IPS-NIHi11 (cell line): ENCODE measurements at places on chromosomes 5 and 9.

DNA sequence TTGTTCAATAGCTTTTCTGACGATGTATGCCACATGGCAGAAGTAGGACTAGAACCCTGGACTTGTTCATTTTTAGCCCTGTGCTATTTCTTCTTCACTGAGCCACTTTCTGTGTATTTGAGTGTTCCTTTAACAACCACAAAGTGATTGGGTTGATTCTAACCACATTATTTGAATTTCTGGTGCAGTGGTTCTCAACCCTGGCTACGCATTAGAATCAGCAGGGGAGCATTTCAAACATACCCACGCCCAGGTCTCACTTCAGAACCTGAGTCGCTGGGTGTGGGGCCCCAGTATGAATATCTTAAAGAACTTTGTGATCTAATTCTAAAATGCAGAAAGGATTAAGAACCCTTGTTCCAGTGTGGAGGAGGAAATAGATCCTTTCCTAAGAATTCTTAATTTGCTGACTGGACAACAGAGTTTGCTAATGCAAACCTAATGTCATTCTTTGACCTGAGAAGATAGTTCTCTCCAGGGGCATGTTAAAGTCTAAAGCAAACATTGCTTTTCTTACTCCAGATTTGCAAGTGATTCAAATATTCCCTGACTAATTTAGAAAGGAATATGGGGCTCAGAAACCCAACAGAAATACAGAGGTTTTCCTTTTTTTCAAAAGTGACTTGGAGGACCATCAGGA is 75.4 kb upstream of the GDNF start:
- no peak for DNase-seq

- DNase-seq = no peak
These were observed 27.7 kb upstream of the TRIO start for GRCh38 chr5:14115323-14115895.

- peak; percentile 31 for DNase-seq
These were observed 553 bp downstream of the MAP3K1 start for GRCh38 chr5:56815658-56816545.

DNA sequence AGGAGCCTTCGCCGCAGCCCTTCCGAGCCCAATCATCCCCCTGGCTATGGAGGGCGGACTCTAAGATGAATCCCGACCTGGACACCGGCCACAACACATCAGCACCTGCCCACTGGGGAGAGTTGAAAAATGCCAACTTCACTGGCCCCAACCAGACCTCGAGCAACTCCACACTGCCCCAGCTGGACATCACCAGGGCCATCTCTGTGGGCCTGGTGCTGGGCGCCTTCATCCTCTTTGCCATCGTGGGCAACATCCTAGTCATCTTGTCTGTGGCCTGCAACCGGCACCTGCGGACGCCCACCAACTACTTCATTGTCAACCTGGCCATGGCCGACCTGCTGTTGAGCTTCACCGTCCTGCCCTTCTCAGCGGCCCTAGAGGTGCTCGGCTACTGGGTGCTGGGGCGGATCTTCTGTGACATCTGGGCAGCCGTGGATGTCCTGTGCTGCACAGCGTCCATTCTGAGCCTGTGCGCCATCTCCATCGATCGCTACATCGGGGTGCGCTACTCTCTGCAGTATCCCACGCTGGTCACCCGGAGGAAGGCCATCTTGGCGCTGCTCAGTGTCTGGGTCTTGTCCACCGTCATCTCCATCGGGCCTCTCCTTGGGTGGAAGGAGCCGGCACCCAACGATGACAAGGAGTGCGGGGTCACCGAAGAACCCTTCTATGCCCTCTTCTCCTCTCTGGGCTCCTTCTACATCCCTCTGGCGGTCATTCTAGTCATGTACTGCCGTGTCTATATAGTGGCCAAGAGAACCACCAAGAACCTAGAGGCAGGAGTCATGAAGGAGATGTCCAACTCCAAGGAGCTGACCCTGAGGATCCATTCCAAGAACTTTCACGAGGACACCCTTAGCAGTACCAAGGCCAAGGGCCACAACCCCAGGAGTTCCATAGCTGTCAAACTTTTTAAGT is 819 bp downstream of the ADRA1B start:
- DNase-seq = no peak

DNA sequence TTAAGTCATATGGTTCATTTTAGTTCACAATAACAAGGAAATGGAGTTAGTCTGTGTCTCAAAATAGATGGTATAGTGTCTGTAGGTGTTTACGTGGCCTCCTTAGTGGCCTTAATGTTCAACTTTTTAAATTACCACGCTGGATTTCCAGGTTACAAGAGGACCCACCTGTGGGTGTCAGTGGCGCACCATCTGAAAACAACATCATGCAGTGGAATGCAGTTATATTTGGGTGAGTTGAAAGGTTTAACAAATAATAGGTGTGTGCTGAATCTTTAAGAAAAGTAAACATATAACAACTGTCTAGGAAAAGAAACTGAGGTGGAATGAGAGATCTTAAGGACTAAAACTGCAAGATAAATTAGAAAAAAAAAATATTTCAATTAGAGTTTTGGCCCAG is 2.9 kb downstream of the UBE2B start:
- no peak for DNase-seq

DNA sequence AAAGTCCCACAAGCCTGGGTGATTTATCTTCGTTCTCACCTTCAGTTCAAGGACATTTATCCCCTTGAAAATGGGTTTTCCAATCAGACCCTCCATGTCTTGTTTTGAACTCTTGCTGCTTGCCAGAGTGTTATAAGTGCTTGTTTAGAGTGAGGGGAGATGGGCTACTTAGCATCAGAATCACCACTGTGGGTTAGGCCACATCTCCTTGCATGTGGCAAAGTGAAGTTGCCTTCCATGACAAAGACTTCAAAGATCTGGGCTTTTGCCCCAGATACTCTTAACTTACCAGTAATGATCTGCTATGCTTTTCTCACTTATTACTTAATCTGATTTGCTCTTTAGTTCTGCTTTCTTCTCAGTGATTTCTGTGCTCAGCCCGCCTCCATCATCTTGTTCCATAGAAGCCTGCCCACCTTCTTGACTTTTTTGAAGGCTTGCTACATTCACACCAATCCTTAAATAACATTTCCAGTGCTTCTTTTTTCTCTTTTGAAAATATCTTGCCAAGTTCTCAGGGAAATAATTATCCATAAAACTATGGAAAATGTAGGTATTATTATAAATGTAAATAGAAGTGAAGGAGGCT is 39.0 kb downstream of the GPR21 start:
- DNase-seq = peak; percentile 38

DNA sequence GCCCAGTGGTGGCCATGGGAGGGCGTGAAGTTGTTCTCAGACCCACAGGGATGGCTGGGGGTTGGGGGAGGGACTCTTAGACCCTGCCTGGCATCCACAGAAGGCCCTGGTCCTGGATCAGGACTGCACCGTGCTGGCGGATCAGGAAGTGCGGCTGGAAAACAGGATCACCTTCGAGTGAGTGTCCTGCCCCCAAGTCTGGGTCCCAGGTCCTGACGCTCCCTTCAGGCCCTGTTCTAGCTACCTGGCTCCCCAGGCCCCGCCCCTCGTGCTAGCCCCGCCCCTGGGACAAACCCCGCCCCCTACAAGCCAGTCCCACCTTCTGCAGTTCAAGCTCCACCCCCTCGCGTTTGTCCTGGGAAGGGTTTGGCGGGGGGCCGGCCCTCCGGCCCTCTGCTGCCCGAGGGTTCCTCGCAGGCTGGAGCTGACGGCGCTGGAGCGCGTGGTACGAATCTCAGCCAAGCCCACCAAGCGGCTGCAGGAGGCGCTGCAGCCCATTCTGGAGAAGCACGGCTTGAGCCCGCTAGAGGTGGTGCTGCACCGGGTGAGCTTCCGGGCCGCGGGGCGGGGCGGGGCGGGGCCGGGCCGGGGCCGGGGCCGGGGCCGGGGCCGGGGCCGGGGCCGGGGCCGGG is 12.9 kb downstream of the RGS14 start:
- peak; percentile 88 for DNase-seq

DNA sequence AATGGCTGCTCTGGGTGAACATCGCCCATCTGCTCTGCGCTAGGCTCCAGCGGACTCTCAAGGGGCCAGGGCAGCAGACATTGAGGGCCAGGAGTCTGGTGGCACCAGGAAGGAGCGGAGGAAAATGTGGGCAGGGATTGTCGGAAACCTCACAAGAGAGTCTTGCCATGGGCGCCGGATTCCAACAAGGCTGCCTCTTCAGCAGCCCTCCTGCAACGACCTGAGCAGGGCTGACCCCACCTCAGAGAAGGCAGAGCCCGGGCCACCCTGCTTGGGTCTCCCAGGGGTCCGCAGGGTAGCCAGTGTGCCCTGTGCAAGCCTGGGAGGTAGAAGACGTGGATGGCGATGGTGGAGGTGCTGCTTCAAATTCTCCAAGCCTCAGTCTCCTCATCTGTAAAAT is 11.4 kb upstream of the UNC5A start:
- no peak for DNase-seq

GRCh38 chr9:113349066-113349444 is 286 bp upstream of the BSPRY start:
- DNase-seq = no peak

- DNase-seq = no peak
These were observed 152.5 kb downstream of the TRIO start for GRCh38 chr5:14295610-14296009.

- peak; percentile 37 for DNase-seq
These were observed 11.7 kb downstream of the MAP3K1 start for GRCh38 chr5:56827049-56827448.

GRCh38 chr9:89879276-89879675 is 274.5 kb downstream of the GADD45G start:
- DNase-seq = no peak

DNA sequence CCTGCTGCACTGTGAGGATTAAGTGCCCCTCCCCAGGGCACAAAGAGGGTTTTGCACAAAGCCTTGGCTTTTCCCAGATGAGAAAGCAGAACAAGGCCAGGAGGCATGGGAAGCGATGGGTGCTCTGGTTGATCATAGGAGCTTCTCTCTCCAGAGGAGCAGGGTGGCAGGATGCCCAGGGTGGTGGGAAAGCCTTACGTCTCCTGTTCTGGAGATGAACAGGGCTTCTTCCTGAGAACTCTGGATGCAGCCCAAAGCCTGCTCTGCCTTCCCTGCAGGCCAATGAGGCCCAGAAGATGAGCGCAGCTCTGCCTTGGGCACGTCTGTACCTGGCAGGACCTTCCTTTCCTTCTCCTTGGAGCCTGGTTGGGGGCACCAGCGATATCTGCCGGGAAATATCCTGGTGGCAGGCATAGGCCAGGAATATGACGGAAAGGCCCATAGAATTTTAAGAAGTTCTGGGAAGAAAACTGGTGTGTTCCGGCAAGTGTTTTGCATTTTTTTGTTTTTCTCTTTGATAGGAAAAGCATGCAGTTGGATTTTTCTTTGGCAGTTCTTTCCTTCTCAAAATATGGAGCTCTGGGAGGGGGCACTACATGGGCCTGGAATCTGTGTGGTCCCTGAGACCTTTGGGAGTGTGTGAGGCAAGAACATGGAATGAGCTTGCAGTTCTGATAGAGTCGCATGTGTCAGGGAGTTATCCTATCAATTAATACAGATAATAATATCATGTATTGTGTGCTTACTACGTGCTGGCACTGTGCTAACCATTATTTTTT is 253.2 kb upstream of the KLF4 start:
- no peak for DNase-seq

GRCh38 chr9:135225619-135226228 is 138.3 kb downstream of the OLFM1 start:
- DNase-seq = no peak

- DNase-seq = no peak
These were observed 204.8 kb downstream of the C9orf50 start for GRCh38 chr9:129415942-129416651.

GRCh38 chr5:72007336-72008111 is 99.8 kb upstream of the MAP1B start:
- DNase-seq = no peak

DNA sequence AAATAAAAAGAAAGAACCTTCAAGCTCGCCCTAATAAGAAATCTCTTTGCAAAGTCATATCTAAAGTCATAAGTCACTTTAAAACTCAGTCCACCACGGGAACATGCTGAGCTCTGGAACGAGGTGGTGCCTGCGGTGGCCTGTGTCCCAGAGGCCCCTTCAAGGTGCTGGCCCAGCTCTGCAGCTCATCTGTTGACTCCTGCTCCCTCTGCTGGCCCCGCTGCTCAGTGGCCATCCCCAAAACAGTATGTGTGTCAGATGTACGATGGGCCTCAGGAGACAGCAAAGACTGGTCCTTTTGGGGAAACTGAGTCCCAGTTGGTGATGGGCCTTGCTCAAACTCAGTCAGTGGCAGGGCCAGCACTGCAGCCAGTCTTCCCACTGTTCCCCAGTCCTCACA is 22.8 kb upstream of the FOXB2 start:
- peak; percentile 64 for DNase-seq

GRCh38 chr9:122951056-122951455 is 10.2 kb downstream of the RABGAP1 start:
- no peak for DNase-seq

DNA sequence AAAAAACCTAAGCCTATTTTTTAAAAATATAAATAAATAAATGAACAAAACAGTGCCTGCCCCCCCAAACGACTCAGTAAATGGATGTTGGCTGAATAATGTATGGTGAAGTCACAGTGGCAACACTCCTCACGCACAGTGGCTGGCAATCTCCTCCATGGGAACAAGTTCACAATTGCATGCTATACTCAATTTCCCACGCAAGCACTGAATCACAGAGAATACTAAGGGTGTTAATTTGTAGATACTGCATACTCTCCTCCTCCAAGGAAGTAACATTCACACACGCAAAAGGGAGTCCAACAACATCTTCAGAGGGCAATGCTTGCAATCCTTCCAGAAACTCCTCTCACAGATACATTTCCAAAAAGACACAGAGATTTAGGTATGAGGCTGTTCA is 47.5 kb downstream of the SERINC5 start:
- no peak for DNase-seq

- no peak for DNase-seq
These were observed 198.7 kb downstream of the GNA14 start for GRCh38 chr9:77449240-77450084.

GRCh38 chr5:176700239-176700847 is 53.1 kb downstream of the TSPAN17 start:
- peak; percentile 75 for DNase-seq

GRCh38 chr5:128825826-128826225 is 139.5 kb upstream of the SLC27A6 start:
- DNase-seq = no peak

DNA sequence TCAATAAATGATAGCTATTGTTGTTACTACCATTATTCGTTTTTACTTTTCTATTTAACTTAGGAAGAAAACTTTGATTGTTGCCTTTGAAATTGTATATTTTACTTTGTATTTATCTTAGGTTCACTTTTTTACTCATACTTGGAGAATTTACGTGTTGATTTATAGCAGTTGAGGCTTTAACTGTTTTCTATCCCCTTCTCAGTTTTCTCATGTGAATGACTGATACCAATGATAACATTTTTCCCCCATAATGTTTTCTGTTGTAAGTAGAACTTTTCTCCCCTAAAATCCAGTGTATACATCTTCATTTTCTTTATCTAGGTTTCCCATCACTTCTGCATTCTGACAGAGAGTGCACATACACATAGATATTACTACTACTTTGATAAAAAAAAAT is 54.4 kb downstream of the FSD1L start:
- no peak for DNase-seq

- no peak for DNase-seq
These were observed 25.9 kb downstream of the CD14 start for GRCh38 chr5:140607031-140607430.

GRCh38 chr9:129383019-129383560 is 205.0 kb upstream of the IER5L start:
- peak; percentile 82 for DNase-seq
